ENCODE measurements at places on chromosomes 5 and 9.

GRCh38 chr5:139962445-139962844, 80.7 kb downstream of the NRG2 start:
- DNase-seq: no peak

GRCh38 chr9:38405785-38406184, 13.3 kb downstream of the ALDH1B1 start:
- no peak for DNase-seq

DNA sequence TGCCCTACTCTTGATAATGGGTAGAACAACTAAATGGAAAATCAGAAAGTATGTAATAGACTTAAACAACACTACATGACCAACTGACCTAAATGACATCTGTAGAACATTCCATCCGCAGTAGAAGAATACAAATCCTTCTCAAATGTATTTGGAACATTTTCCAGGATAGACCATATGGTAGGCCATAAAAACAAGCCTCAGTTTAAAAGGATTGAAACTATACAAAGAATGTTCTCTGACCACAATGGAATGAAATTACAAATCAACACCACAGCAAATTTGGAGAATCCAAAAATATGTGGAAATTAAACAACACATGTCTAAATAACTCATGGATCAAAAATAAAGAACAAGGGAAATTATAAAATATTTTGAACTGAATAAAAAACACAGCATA, 189.2 kb downstream of the NDUFS4 start:
- no peak for DNase-seq

DNA sequence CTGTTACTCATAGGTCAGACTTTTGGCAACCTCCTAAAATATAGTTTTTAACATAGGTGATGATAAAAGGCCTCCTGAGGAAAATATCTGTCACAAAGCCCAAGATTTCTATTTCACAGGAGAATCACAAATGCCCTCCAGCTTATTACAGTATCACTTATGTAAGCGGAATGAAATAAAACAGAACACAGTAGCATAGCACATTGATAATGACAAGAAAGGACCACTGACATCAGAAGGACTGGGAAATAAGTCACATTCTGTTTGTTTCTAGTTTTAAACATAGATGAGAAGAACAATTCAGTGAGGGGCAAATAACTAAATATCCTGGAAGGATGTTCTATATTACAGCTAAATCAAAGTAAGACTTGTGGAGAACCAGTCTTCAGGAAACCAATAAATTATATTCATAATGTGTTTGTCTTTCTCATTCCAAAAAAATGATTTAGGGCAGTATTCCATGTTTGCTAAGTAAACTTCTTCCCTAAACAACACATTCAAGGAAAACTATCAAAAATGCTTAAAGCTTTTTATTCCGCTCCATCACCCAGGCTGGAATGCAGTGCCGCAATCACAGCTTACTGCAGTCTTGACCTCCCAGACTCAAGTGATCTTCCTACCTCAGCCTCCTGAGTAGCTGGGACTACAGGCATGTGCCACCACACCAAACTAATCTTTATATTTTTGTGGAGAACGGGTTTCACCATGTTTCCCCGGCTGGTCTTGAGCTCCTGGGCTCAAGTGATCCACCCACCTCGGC, 20.8 kb upstream of the CTNNAL1 start:
- no peak for DNase-seq

GRCh38 chr9:134496413-134497282, 145.0 kb upstream of the COL5A1 start:
- DNase-seq: no peak

GRCh38 chr5:176644878-176645670, 2.2 kb upstream of the TSPAN17 start:
- DNase-seq: no peak

- no peak for DNase-seq
These were observed 194.0 kb downstream of the HTR1A start for GRCh38 chr5:63768221-63768620.

DNA sequence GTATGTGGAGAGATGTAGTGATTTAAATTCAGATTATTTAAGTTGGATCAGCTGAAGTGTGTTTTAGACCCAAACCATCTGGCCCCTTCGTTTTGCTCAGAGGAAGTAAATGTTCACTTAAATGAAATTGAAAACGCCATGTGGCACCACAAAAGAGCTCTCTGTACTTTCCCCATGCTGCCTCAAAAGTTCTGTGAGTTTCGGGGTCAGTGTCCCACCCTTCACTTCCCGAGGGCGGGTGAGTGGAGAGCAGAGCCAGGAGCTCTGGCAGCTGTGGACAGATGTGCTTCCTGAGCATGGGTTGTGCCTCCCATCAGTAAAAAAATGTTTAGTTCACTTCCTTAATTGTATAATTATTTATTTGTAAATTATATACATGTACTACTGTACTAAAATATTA, 48.4 kb downstream of the PSD2 start:
- DNase-seq: no peak

DNA sequence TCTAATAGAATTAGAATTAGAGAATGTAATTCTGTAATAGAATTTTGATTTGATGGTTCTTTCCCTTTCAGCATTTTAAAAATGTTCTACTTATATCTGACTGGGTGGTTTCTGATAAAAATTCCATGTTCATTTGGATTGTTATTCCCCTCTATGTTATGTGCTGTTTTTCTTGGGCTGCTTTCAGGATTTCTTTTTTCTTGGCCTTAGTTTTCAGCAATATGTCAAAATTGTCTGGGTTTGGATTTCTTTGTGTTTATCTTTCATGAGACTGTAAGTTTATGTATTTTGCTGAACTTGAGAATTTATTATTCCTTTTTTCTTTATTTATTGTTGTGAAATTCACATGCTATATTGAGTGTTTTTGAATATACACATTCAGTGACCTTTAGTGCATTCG, 189.1 kb downstream of the RANBP17 start:
- DNase-seq: no peak

- no peak for DNase-seq
These were observed 288.0 kb downstream of the IZUMO3 start for GRCh38 chr9:24257726-24258125.

All from GM23338 (cell line).